ENCODE measurements at places on chromosomes 12 and 14.

- no peak for DNase-seq
Observed at GRCh38 chr12:20865873-20866272, 55.4 kb downstream of the SLCO1B3 start.

DNA sequence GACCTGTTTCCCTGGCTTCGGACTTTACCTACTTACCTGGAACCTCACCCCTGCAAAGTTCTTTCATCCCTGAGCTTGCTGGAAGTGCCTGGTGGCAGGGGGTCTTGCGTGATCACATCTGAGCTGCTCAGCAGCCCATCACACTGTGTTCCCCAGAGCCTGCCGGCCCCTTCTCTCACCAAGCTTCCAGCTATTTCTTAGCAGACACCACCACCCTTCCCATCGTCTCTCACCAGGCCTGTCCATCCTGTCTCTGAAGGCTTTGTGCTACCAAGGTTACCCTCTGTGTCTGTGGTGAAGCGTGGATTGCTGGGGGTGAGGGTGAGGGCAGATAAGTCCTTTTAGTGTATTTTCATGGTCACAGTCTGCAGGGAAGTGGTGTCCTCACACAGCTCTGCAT is 78.8 kb upstream of the NRXN3 start:
- DNase-seq, result no peak

GRCh38 chr12:53499266-53500141 is at the start of gene MAP3K12:
MAP3K12 (minus strand) TSS chr12:53499458; CDS start chr12:53487391, 12,067 bp downstream.
- DNase-seq, result no peak

DNA sequence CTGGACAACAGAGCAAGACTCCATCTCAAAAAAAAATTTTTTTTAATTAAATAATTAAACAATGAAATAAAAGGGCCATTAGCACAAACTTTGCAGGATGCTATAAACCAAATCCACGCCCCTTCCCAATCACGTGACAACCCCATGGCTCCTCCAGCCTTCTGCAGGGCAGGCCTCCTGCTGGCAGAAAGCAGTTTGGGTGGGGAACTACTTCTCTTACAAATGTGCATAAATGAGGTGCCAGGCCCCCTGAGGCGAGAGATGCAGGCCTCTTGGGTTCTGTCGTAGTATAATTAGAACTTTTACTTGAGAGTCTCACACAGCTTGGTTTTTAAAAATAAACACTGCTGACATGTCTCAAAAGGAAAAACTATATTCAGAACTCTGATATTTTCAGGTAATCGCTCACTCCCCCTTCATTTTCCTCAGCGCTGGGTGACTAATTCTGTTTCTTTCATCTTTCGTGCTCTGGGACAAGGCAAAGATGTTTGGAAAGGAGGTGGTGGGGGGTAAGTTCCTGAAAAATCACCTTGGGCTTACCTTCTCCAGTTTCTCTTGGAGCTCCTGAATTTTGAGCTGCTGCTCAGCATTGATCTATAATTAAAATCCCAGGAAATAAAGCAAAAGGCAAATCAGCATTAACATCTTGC is 101.7 kb downstream of the CIT start:
- no peak for DNase-seq

DNA sequence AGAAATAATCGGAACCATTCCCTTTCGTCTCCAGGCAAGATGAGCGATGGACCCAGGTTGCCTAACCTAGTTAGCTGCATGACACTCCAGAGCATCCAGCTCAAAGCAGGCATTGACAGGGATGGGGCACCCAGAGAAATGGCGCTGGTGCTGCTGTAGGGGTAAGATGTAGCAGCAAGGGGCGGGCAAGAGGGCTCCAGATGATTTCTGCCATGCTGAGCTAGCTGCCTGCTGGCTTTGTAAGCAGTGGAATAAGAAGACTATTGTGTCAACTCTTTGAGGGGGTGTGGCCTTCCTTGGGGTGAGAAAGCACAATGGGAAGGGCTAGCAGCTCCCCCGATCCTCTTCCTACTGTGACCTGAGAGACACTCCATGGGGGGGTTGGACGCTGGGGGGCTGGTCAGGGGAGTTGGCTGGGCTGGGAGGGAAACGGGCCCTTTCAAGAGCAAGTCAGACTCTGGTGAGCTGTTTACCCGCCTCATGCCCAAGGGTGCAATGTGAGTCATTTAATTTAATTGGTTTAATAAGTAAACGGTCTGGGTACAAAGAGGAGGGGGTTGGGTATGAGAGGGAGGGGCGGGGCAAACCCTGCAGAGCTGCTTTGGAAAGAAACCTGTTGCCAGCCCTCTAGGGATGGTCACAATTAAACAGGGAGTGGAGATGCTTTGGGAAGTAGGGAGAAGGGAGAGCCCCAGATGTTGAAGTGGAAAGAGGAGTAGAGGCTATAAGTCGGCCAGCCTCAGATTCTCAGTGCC is 50.5 kb downstream of the B4GALNT3 start:
- no peak for DNase-seq

DNA sequence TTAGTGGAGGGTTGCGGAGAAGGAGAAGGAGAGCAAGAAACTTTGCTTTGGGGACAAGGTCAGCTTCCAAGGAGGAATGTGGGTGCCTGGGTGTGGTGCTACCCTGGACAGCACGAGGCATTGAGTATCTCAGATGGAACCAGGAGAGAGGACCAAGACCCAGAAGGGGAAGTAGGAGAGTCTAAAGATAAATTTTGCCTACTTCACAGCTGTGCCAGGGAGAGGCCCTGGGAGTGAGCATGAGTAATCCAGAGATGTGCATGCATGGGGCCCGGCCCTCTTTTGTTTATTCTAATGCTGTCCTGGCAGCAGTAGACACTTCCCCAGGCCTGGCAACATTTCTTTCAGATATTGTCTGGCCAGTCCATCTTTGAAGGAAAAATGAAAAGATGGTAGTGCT is 49.5 kb upstream of the GNPNAT1 start:
- DNase-seq, result no peak
